Parietal lobe (tissue), 2 donors: ENCODE measurements at places on chromosomes 7 and 10. TPM values are rescaled to one million over a fixed set of nuclear protein-coding genes. Genes with fewer than 3 reads are reported as not detected.

The EVX1 gene
- not detected for total RNA-seq

The ANKRD61 gene
- total RNA-seq = not detected

The TRIM50 gene
- not detected for total RNA-seq

The ADAM22 gene
- total RNA-seq = 121 TPM

The PGAM2 gene
- 2.5 TPM for total RNA-seq

The CADPS2 gene
- 10.0 TPM for total RNA-seq

The INTS1 gene
- total RNA-seq = 56.0 TPM

The GSTO1 gene
- total RNA-seq = 20.3 TPM

The SPDYE6 gene
- total RNA-seq = not detected

The AEBP1 gene
- 10.3 TPM for total RNA-seq

The OPN4 gene
- total RNA-seq = not detected

The SCIN gene
- total RNA-seq = 2.8 TPM

The PIK3CG gene
- total RNA-seq = 1.6 TPM

The NKX2-3 gene
- not detected for total RNA-seq

The FFAR4 gene
- not detected for total RNA-seq

The CYP2C18 gene
- not detected for total RNA-seq

The SPDYE9 gene
- total RNA-seq = not detected

The TCAF1 gene
- total RNA-seq = 206 TPM

The WNT16 gene
- 0.31 TPM for total RNA-seq

The GNGT1 gene
- not detected for total RNA-seq
